ENCODE measurements at places on chromosomes 3 and 15. TPM values are rescaled to one million over a fixed set of nuclear protein-coding genes. Genes with fewer than 3 reads are reported as not detected.

DNA sequence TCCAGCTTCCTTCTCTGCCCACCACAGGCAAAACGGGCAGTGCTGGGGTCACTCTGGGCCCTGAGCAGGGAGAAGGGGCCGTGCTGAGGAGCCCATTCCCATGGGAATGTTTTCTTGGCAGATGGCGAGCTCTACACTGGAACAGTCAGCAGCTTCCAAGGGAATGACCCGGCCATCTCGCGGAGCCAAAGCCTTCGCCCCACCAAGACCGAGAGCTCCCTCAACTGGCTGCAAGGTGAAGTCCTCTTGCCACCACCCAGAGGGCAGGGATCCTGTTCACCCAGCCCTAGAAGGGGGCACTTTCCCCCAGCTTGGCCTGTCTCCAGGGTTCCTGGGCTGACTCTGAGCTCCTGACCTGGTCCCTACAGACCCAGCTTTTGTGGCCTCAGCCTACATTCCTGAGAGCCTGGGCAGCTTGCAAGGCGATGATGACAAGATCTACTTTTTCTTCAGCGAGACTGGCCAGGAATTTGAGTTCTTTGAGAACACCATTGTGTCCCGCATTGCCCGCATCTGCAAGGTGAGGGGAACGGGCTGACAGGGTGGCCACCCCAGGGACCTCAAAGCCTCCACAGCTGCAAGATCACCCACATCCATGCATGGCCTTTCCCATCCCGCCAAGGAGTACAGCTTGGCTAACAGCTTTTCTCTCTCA is 12.4 kb downstream of the CIB1 start:
- DNase-seq, result no peak

DNA sequence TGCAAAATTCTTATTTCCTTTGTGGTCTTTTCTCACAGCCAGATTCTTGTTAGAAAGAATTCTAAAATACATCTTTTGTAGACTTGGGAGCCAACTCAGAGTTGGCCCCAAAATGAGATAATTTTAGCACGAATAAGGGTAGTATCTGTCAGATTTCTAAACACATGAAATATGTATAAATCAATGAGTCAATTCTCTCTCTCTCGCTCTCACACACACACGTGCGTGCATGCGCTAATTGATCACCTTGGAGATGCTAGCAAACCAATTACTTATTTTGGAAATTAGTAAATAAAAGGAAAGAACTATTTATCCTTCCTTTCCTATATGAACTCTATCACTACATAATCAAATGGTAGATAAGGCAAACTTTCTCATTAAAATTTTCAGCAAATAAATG is 32.9 kb upstream of the PIK3R4 start:
- DNase-seq, result no peak

- DNase-seq, result no peak
Measured at GRCh38 chr3:58792921-58793451, 126.4 kb upstream of the FAM3D start.

Gene CCDC39
- total RNA-seq, result not detected

Gene CNTN3
- total RNA-seq, result 2.1 TPM

Gene PLOD2
- total RNA-seq, result 208 TPM

Gene TMEM212
- not detected for total RNA-seq

DNA sequence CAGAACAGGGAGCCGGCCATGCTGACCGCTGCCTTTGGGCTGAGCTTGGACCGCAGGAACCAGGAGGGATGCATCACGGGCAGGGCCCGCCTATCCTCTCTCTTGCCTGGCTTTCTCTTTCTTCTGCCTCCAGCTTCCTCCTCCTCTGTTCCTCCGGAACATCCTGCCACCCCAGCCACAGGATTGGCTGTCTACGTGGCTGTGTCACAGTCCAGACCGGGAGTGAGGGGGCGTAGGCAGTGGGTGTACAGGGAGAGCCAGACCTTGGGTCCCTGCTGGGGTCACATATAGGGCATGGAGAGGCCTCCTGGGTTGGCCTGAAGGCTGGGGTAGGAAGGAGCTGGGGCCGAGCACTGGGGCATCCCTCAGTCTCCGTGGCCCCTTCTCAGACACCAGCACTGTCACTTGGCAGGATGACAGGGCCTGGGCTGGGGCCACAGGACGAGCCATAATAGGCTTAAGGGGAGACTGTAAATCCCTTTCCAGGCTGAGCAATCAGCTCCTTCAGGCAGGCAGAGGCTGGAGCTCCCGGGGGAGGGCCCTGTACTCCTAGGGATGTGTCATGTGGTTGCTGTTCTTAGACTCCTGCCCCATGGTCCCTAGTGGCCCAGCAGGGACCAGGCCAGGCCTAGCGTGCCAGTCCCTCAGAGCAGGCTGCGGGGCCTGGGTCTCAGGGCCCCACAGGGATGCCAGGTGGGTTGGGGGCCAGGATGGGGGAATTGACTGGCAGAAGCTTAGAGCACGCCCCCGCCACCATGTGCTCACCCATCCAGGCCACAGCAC is 25.4 kb downstream of the LINGO1 start:
- DNase-seq, result no peak

Gene TMEM41A
- 15.5 TPM for total RNA-seq

DNA sequence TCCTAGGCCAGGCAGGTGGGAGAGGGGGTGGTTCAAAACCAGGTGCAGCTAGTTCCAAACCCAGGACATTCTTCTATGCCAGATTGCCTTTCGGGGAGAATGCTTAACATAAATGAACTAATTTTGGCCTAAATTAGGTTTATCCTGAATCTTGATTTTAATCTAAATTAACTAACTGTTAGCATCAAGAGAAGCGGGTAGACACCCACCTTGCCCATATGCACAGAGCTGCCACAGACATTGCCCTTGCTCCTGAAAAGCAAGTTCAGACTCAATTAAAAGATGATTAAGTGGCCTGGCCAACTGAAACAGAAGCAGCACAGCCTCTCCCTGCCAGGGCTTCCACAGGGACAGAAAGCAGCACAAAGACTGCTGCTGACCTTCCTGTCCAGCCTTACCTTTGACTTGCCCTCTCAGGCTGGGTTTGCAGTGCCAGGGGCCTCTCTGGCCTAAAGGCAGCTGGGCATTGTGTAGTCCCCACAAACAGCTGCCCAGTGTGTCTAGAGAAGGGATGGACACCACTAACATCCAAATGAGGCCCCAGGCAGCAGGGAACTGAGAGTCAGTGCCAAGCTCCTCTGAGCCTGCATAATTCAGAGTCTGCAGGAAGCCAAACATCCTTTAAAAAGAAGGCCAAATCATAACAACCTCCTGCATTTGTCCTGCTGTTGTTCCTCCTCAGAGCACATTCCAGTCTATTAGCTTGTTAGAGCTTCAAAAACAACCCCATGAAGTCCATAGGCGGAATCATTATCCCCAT is 15.4 kb upstream of the OXTR start:
- DNase-seq, result no peak

DNA sequence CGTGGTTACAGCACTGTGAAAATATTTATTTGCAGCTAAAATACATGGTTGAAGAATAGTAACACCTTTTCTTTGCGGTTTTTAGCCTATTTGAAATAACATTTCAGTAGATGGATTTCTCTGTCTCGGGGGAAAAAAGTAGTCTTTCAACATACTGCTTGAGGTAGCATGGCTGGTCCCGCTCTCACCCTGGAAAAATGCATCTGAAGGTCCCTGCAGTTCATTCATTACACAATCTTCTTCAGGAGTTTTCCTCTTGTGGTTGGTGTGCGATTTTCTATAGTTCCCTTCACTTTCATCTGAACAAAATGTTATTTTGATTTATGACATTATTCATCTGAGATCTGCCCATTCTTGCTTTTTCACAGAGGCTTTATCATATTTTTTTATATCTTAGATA is 75.9 kb downstream of the STRIT1 start:
- no peak for DNase-seq

Gene PRICKLE2
- 48.2 TPM for total RNA-seq

- DNase-seq, result no peak
Measured at GRCh38 chr3:64063207-64063982, 40.1 kb upstream of the PSMD6 start.

All from chondrocyte (in vitro differentiated cells).